ENCODE measurements at places on chromosomes 11 and 22.

DNA sequence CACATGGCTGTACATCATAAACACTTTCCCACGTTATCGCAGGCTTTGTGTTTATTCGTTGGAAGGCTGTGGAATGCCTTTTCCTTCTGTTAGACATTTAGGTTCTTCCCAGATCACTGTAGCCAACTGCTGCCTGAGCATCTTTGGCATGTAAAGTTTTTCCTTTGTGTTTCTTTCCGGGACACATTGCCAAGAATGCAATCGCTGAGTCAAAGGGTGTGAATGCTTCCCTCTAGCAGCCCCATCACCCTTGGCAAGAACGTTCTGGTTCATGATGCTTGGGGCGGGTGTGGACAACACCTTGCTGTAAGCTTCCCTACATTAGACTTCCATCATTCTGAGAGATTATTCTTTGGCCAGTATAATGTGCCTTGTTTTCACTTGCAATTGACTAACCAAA is 136.2 kb downstream of the OSBP2 start:
- no peak for DNase-seq

DNA sequence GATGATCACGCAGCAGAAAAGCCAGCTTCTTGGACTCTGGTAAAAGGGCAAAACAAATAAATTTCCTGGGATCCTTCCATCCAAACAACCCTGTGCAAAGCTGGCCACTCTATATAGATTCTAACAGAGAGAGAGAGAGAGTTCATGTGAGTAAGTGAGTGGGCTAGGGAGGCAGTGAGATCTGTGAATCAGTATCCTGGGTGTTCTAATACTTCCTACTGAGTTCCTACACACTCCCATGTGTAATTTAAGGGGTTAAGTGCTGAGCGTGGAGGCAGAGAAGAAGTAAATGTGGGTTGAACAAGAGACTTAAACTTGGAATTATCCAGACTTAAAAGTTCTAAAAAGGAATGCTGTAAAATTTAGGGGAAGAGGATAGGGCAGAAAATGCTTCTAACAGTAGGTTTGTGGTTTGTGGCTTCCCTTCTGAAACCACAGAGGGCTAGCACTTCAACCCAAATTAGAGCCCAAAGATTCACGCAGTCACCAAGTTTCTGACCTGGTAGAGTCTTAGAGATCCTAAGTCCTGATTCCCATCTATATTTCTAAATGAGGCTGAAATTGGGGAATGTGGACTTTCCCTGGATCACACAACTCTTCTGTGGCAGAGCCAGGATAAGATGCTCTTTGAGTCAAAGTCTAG is 413.9 kb downstream of the TENM4 start:
- no peak for DNase-seq

DNA sequence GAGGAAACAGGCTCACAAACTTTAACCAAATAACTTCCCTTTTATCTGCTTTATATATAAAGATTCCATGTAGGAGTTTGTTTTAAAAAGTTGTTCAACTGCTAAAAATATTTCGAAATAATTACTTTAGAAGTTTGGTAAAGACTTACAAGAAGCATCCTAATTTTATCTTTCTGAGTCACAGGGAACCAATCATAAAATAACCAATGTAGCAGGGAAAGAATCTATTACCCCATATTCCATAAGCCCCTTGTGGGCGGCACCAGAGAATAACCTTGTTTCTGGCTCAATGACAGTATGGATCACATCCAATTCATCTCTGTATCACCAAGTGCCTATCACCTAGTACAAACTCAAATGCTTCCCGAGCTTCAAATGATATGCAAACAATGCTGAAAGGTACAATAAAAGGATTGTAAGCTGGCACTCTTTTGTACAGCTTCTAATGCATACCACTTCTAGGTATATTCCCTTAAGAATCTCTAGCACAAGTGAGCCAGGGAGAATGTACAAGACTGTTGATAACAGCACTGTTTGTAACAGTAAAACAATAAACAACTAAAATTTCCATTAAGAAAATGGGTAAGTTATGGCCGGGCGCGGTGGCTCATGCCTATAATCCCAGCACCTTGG is 158.4 kb downstream of the ATG16L2 start:
- no peak for DNase-seq

DNA sequence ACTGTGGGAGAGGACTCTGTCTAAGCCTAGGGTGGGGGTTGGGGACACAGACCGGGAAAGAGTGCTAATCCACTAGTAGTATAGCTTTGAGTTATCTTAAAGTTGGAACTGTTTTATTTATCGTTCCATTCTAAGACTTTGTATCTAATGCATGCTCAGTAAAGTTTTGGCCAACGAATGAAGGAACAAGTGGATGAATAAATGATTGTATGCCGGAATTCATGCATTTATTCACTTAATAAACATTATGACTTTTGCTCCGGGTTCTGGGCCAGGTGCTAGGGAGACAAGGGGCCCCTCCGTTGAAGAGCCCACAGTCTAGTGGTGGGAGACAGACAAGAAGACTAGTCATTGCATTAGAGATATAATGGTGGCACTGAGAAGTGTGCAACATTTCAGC is 645 bp downstream of the RNF121 start:
- DNase-seq: no peak

DNA sequence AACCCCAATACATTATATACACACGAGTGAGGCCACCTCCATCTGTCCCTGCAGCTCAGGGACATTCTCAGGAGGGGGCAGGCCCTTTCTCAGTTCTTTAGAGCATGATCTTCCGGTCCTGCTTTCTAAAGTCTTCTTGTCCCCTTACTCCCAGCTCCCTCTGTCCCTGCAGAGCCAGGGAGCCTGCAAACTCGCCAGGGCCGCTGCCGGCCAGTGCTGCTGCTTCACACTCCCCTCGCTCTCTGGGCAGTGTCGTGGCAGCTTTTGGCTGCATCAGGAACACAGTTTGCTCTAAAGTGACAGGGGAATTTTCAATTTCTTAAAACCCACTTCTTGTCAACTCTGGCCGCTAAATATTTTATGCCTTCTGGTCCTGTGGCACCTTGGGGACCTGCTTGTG is 130.1 kb upstream of the NARS2 start:
- peak; percentile 69 for DNase-seq

- no peak for DNase-seq
Observed at GRCh38 chr22:22761606-22761962, 117.2 kb downstream of the GGTLC2 start.

GRCh38 chr11:83311701-83312100 is 25.5 kb upstream of the CCDC90B start:
- DNase-seq: peak; percentile 46

- DNase-seq: no peak
Observed at GRCh38 chr22:38468443-38469305, 778 bp downstream of the KDELR3 start.

DNA sequence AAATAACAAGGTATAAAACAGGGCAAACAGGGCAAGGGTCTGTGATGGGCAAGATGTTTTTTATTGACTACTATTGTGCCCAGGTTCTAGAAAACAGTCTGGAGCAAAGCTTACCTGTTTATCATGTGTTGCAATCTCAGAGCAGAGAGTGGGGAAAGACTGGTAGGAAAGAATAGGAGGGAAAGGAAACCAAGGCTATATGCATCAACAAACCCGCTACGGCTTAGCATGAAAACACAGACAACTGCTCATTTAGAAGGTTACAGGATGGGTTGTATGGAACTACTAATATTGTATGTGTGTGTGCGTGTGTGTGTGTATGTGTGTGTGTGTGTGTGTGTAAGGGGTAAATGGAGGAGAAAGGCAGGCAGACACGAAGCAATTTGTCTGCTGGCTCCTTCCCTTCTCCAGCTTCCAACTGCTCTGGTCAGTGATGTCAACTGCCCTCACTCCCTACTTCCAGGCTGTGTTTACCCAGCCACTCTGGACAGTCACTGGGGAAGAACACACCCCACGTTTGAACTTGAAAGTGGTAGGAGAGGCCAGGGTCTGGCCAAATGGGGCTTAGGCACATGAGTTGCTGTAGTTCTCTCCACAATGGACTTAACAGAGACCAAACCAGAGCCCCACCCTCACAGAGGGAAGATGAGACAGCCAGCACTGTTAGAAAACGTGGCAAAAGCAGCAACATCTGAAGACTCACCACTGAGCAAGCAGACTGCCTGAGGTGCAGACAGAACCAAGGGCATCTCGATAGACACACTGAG is 47.0 kb downstream of the GAB2 start:
- peak; percentile 36 for DNase-seq

DNA sequence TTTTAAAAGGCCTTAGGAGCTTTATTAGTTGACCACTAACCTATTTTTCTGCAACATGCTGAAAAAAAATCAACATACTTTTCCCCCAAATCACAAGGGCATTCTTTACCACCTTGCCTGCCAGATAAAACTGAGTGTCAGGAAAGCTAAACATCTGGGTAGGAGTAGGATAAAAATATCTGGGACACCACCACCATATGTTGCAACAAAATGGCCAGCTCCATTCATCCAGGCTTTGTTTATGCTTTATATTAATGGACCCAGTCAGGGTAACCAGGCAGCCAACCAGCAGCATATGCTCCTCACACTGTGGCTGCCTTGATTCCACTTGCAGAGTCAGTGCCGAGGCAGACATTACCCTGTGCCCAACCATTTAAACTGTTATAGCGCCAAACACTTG is 1024.5 kb downstream of the LRRC4C start:
- no peak for DNase-seq

GRCh38 chr22:35274154-35274871 is 17.0 kb downstream of the HMGXB4 start:
- DNase-seq: no peak

- DNase-seq: no peak
Observed at GRCh38 chr11:119158467-119158866, 9.6 kb downstream of the ABCG4 start.

DNA sequence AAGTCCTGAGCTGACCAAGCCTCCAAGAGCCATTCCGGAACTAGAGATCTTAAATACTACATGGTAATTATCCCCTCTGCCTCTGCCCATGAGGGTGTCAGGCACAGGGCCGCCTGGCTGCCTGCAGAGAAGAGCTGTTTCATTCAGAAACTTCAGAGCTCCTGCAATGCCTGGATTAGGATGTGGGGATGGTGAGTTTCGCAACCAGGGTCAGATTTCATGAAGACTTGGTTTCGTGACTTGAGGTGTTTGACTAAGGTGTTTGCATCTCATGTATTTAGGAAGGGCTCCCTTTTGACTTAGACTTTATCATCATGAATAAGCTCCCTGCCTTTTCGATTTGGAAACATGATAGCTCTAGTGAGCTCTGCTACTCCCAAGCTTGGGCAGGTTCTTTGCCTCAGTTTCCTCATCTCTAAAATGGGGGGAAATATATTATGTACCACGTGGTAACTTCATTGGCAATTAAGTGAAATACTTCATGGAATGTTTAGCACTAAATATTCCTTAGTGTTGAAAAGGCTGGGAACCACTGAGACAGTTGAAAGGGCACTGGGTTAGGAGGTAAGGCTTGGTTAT is 9.1 kb downstream of the TIMP3 start:
- no peak for DNase-seq

GRCh38 chr11:43367382-43368178 is 8.9 kb downstream of the TTC17 start:
- no peak for DNase-seq

- no peak for DNase-seq
Observed at GRCh38 chr11:34012734-34013133, 38.8 kb upstream of the CAPRIN1 start.

DNA sequence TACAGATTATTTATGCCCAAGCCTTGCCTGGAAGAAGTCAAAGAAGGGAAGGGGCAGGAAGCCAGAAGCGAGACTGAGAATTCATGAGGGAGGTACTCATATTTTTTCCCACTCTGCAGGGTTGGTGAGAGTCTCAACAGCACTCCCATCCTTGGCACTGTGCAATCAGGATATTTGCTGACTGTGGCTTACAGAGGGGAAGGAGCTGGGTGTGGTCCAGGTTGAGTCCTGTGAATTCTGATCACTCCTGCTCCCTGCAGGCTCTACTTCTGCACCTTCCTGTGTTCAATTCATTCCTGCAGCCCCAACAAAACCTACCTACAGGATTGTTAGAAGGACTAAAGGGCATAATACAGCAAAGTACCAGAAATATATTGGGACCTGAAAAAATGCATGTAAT is 530.5 kb downstream of the INSC start:
- no peak for DNase-seq

DNA sequence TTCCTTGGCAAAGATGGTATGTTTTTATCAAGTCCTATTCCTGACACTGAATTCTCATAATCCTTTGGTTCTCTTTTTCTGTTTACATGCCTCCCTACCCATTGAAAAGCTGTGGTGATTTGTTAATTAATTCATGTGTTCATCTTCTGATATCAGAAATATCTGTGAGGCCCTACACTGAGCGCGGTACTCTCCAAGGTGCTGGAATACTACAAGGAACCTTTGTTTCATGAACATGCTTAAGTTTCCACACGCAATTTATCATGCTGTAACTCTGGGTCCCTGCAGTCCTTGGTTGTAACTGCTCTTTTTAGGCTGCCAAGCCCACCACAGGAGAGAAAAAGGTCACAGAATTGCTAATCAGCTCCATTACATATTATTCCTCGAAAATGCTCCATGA is 331.8 kb downstream of the FAT3 start:
- no peak for DNase-seq

DNA sequence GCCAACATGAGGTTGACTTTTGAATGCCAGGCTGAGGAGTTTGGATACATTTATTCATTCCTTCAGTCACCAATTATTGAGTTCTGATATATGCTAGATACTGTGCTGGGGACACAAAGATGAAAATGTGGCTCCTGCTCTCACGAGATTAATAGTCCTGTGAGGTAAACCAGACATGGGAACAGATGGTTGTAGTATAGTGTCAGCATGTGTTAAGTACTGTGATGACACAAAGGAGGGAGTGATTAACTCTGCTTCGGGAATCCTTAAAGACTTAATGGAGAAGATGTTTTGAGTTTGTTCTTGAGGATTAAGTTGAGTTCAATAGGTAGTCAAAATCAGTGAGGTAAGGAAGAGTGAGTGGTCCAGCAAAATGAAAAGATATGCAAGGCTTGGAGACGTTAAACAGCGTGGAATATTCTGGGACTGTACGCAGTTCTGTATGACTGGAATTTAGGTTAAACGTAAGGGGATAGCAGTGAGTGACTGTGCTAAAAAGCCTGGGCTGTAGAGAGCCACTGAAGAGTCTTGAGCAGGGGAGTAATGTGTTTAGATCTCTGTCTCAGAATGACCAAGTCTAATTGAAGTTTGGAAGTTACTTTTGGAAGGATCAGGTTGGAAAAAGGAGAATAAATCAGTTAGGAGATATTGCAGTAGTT is 11.8 kb downstream of the RNF121 start:
- peak; percentile 5 for DNase-seq

DNA sequence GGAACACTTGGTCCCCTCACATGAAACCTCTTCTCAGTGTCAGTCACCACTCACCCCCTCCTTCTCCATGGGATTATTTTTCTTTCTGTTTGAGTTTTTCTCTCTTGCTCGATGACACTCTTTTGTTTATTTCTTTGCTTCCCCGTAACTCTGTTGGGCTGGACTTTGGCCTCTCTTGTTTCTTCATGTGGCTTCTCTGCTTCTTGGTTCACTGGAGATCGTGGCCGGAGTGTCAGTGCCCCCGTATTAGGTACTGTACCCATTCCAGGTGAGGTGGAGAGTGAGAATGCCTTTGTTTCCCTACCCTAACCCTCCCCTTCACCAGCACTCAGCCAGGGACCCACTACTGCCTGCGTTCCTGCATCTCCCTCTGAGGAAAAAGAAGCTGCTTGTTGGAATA is 32.5 kb downstream of the CYB5R2 start:
- no peak for DNase-seq

Measured in retina (tissue), 1 donor.